ENCODE measurements at places on chromosomes 13 and 19.
A peak's percentile ranks its signal among the peaks of the same experiment; 100 is the strongest.

GRCh38 chr19:610071-610800 lies 20.6 kb downstream of the HCN2 start:
- DNase-seq: no peak

GRCh38 chr13:105220881-105221280 lies 1314.6 kb downstream of the EFNB2 start:
- DNase-seq: no peak

- DNase-seq: peak; percentile 74
These were observed 79.6 kb upstream of the DOCK9 start for GRCh38 chr13:99057310-99057975.

- peak; percentile 49 for DNase-seq
These were observed 114.6 kb downstream of the KDM4B start for GRCh38 chr19:5083547-5083965.

DNA sequence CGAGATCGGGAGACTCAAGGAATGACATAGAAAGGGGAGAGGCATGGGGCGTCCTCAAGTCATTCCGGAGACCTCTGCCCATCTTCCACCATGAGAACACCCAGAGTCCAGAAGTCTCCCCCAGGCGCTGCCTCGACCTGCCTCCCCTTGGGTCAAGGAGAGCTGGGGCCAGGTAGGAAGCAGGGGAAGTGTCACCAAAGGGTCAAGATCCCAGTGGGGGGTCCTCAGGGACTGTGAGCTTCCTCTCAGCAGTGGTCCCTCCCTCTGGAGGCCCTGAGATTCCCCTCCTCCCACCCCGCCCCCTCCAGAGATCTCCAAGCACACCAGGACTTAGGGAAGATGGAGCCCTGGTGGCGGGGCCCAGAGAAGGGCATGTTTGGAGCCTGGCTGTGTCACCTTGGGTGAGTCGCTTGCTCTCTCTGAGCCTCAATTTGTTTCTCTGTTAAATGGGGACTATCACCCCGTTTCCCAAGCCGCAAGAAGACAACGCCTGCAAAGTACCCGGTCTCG lies 919 bp downstream of the DACT3 start:
- DNase-seq: no peak

DNA sequence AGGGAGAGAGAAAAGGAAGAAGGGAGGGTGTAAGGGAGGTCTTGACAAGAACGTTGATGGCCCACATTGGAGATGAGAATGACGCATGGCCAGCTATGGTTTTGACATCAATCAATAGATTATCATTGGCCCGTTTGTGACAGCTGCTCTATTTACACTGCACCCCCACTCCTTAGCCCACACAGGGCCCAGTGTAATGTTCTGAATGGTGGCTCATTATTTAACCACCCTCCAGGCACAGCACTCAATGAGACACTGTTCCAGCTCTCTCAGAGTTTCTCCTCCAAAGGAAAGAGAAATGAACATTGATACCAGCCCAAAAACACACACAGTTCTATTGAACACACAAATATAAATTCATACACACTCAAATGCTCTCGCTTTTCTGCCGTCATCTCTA lies 173.0 kb upstream of the IPO5 start:
- DNase-seq: no peak

DNA sequence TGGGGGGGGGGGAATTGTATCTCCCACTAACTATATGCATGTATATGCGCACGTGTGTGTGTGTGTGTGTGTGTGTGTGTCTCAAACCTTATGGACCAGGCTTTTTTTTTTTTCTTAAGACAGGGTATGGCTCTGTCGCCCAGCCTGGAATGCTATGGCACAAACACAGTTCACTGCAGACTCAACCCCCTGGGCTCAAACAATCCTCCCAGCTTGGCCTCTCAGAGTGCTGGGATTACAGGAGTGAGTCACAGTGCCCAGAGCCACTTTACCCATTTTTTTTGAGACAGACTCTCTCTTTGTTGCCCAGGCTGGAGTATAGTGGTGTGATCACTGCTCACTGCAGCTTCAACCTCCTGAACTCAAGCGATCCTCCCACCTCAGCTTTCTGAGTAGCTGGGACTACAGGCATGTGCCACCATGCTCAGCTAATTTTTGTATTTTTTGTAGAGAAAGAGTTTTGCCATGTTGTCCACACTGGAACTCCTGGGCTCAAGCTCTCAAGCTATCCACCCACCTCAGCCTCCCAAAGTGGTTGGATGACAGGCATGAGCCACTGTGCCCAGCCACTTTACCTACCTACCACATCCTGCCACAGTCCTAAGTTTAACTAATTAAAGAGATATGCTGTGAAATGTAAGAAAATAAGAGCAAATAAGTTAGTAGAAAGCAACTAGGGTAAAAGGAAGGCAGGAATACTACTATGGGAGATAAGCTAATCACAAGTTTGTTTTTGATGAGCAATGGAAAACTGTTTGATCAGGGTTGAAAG lies 2.4 kb downstream of the ZMYM5 start:
- peak; percentile 66 for DNase-seq

DNA sequence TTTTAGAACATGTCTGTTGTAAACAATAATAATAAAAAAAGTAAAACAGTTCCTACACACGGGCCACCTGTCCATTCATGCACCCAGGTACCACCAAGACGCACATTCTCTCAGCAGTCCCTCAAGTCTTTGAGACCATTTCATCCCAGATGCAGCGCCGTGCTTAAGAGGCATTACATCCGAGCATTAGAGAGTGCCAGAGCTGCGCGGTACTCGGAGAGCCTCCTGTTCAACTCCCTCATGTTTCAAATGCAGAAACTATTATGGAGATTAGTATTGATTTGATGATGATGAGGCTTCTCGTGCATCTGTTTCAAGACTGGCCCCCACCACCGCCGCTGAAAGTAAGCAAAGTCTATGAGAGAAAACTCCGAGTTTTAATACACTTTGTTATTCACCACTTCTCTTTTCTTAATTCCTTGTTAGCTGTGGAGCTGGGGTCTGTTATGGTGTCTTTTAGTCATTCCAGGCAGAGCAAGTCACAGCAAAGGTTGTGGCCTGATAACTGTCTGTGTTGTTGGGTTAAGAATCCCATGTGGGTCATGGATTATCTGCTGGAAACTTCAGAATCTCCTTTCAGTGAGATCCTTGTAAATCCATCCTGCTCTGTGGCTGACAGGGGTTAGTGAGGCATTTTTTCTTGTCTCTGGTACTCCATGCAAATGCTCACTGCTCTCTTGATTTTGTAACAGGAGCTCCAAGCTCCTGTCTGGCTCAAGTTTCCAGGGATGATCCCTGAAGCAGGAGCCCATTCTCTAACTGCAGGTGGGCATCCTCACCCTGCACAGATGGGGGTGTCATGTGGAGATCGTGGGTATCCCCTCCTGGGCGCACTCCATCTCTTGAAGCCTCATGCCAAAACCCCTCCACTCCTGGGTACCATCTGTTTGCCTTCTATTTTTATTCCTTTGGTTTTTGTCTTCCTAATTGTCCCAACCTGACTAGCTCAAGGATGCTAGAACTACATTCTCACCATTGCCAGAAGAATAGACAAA lies 74.9 kb upstream of the MTIF3 start:
- DNase-seq: no peak

GRCh38 chr13:48296528-48296927 lies 7.0 kb upstream of the RB1 start:
- no peak for DNase-seq

DNA sequence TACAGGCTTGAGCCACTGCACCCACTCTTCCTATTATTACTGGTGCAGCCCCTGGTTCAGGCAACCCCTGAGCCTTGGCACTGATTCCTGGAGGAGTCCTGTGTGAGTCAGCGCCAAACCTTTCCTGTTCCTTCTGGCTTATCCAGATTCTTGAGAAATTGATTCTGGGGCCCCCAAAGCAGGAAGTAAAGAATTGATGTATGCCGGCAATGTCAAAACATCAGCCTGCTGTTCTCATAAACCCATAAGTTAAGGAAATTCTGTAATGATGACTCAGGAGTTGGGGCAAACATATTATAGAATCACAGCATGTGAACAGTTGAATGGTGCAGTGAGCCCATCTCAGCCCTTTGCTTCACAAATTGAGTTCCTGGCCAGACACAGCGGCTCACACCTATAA lies 1.4 kb upstream of the OR7G3 start:
- no peak for DNase-seq

DNA sequence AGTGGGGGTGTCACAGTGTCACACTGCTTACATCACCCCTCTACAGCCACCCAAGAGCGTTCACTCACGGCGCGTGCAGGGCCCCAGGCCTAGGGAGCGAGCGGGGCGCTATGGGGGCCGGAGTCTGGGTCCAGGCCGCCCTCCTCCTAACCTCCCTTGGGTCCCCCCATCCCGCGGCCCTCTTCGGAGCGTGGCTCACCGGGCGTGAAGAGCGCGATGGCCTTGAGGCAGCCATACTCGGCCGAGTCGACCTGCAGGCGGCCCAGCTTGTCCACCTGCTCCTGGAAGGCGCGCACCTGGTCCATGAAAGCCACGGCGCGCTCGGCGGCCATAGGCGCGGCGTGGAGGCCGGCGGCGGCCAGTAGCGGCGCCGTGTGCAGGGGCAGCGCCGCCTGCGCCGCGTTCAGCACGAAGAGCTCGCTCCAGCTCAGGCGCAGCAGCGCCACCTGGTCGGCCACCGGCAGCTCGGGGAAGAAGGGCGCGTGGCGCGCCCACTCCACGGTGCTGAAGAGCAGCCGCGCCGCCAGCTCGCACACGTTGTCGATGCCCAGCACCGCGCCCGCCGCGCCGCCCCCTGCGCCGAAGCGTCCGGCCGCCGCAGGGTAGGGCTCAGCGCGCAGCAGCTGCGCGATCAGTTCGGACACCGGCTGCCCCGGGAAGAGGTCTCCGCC lies 9.4 kb downstream of the OCEL1 start:
- peak; percentile 66 for DNase-seq

GRCh38 chr19:39752390-39752789 lies 14.6 kb upstream of the CLC start:
- DNase-seq: no peak

DNA sequence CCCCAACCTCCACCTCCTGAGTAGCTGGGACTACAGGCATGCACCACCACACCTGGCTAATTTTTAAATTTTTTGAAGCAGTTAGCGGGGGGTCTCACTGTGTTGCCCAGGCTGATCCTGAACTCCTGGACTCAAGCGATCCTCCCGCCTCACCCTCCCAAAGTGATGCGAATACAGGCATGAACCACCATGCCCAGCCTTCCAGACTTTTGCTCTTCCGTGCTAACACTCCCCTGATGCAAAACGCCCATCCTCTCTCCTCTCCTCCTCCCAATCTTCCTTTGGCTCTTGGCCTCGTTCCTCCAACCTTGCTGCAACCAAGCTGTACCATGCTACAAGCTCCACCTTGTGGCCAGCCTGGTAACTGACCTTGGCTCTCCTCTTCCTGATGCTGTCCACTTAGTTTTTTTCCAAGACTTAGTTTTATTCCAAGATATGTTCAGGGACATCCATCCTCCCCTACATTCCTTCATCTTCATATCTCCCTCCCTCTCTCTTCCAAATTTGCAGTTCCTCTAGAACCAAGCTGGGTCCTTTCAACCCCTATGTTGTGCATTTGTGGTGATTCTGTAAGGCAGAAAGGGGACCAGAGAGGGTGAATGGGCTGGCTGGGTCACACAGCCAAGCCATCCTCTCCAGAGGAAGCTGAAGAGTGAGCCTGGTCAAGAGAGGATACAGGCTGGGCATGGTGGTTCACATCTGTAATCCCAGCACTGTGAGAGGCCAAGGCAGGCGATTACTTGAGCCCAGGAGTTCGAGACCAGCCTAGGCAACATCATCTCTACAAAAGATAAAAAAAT lies 32.8 kb downstream of the TINCR start:
- DNase-seq: peak; percentile 21

- DNase-seq: no peak
These were observed 12.8 kb downstream of the IQCN start for GRCh38 chr19:18261474-18261873.

- DNase-seq: no peak
These were observed 34.4 kb downstream of the PIP5K1C start for GRCh38 chr19:3665681-3666544.

GRCh38 chr13:54198911-54199310 lies 1170.3 kb downstream of the OLFM4 start:
- DNase-seq: no peak

GRCh38 chr19:45187421-45188100 lies 9.0 kb downstream of the BLOC1S3 start:
- no peak for DNase-seq

- DNase-seq: no peak
These were observed 755.6 kb upstream of the MIR17HG start for GRCh38 chr13:90591927-90592268.

- DNase-seq: no peak
These were observed 28.4 kb downstream of the NFIX start for GRCh38 chr19:13023656-13024055.

DNA sequence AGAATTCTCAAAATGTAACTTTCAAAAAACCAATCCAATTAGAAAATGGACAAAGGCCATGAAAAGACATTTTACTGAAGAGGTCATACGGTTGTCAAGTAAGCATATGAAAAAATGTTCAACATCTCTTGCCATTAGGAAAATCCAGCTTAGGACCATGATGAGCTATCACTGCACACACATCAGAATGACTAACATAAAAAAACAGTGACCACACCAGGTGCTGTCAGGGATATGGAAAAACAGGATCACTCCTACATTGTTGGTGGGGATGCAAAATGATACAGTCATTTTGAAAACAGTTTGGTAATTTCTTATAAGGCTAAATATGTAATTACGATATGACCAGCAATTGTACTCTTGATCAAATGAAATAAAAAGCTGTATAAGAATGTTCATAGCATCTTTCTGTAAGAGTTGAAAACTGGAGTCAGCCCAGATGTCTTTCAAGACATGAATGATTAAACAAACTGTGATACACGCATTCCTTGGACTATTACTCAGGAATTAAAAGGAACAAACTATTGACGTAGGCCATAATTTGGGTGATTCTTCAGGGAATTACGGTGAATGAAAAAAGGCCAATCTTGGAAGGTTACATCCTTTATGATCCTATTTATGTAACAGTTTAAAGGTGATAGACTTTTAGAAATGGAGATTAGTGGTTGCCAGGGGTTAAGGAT lies 26.9 kb upstream of the RCBTB2 start:
- peak; percentile 89 for DNase-seq

DNA sequence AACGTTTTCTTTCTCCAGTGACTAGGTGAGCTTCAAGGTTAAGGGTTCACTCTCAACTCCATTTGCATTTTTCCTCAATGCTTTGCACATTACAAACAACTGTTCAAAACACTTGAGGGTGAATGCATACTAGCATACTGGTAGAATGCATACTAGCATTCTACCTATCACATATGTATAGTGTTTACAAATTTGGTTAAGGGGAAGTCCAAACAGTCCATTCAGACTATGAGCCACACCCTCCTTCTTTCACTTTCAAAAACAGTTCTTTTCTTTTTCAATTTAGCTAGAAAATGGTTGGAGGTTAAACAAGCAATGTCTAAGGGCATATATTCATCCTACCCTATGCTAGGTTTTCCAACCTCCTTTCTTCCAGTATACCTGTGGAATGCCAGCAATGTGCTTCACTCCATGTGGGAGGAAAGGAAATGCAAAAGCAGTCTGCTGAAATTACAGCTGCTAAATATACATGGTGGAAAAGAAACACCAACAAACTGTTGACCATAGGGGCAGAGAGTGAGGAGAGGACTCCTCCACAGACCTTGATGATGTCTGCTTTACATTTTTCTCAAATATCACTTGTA lies 102.6 kb downstream of the DOCK9 start:
- DNase-seq: no peak
